Stimulated activated CD8-positive, alpha-beta memory T cell treated with anti-CD3 and anti-CD28 coated beads, Interleukin-12 subunit alpha, Interleukin-12 subunit beta, amount 100 ng/mL, for 4 hours (primary cell): ENCODE measurements at places on chromosomes 13 and 19.

DNA sequence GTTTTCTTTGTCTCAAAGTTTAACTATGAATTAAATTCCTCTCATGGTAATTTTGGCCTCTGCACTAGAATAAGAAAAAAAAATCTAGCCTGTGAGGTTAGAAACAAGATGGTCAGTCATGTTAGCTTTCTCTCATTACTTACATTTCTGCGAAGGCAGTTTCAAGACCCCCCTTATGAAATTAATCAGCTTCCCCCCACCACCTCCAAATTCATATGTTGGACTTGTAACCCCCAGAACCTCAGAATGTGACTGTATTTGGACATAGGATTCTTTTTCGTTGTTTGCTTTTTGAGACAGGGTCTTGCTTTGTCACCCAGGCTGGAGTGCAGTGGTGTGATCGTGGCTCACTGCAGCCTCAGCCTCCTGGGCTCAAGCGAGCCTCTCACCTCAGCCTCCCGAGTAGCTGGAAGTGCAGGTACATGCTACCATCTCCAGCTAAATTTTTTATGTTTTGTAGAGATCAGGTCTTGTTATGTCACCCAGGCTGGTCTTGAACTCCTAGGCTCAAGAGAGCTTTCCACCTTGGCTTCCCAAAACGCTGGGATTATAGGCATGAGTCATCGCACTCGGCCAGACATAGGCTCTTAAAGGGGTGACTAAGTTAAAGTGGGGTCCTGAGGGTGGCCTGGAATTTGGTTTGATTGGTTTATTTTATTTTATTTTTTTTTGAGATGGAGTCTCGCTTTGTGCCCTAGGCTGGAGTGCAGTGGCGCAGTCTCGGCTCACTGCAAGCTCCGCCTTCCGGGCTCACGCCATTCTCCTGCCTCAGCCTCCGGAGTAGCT, 1.4 kb downstream of the PLA2G4C start:
- DNase-seq = no peak

GRCh38 chr13:109859898-109860297, 73.5 kb upstream of the IRS2 start:
- no peak for DNase-seq

DNA sequence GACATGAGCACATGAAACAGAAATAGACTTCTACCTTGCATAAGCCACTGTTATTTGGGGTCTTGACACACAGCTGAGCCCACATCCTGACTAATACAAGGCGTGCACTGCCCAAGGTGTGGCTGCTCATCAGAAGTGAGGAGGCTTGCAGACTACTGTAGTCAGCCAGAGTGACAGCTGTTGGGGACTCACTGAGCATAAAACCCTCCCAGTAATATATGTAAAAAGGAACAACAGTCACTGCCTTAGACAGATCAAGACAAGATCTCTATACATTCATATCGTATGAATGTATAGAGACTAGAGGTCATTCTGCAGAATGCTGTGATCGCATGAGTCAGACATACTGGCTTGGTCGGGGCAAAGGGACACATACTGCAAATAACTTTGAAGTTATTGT, 4.1 kb upstream of the C1QTNF9B start:
- no peak for DNase-seq

- DNase-seq = no peak
These were observed 18.7 kb downstream of the CAPS start for GRCh38 chr19:5932609-5933262.

GRCh38 chr19:7861619-7862412, 12.4 kb downstream of the PRR36 start:
- no peak for DNase-seq

DNA sequence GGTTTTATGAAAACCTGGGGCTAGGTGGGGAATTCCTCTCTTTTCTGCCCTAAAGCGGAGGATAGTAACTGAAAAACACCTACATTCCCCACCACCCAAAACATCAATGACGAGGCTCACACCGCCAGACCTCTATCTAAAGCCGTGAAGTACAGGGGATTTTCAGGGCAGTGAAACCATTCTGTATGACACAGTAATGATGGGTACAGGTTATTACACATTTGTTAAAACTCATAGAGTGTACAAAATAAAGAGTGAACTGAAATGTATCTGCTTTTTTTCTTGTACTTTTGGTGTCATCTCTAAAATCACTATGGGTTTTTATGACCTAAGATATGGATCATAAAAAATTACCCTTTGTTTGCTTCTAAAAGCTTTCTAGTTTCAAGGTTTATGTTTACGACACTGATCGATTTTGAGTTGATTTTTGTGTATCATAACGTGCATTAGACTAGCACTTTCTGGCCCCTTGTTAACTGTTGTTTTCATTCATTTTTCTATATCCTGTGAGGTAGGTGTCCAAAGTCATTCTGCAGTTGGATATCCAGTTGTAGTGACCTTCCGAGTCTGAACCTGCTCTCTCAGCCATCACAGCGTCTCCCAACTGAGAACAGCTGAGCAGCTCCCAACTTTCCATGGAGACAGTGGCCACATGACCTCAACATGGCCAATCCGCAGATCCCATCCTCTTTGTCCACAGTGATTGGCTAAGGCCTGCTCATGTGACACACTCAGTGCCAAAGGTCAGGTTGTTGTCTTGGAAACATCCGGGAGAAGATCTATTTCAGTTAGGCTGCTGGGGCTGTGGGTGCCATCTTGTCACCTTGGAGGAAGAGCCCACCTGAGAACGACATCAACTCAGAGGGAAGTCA, 10.3 kb downstream of the MBD3L2B start:
- no peak for DNase-seq

DNA sequence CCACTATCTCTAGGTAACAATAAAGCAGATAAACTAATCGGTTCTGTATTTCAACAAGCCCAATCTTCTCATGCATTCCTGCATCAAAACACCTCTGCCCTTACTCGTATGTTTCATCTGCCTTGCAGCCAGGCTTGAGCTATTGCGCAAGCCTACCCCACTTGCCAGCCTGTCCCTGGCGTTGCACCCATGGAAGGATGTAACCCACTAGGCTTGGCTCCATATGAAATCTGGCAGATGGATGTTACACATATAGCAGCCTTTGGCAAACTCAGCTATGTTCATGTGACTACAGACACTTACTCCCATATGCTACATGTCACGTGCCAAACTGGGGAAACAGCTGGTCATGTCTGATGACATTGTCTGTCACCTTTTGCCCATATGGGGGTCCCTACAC, 11.9 kb upstream of the ZNF549 start:
- DNase-seq = no peak

GRCh38 chr19:35569281-35569781, 5.9 kb upstream of the ATP4A start:
- DNase-seq = no peak

GRCh38 chr19:934197-934840, 8.5 kb downstream of the ARID3A start:
- no peak for DNase-seq

GRCh38 chr19:37845932-37846331, 60.5 kb downstream of the WDR87 start:
- DNase-seq = no peak

GRCh38 chr13:73467125-73467524, 408.3 kb downstream of the KLF5 start:
- no peak for DNase-seq

- DNase-seq = no peak
These were observed 21.2 kb downstream of the DEDD2 start for GRCh38 chr19:42196011-42197001.

DNA sequence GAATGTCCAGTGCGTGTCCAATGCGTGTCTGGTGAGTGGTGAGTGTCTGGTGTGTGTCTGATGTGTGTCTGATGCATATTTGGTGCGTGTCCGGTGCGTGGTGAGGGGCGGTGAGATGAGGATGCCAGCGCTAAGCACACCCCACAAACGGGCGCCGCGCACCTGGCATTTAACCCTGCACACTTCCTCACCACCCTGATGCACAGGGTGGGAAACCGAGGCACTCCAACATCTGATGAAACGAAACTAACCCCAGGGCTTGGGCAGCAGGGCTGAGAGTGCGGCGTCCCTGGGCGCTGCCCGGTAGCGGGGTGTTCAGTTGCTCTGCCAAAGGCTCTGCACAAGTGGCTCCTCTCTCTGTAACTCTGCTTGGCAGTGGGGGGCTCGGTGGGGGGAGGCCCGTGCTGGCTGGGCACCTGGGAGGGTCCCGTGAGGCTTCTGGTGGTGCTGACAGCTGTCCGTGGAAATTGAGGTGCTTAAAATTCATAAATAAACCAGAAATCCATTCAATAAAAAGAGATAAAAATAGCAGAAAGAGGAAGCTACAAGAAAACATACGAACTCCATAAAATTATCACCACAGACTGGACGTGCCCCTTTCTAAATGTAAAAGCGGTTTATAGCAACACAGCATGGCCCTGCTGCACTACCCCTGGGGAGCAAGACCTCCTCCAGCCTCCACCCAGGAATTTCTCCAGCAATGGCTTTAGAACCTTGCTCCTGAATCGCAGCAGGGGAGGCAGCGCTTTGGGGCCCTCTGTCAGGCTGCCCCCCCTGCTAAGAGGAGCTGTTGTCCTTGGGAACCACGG, 76.0 kb downstream of the RASA3 start:
- no peak for DNase-seq

DNA sequence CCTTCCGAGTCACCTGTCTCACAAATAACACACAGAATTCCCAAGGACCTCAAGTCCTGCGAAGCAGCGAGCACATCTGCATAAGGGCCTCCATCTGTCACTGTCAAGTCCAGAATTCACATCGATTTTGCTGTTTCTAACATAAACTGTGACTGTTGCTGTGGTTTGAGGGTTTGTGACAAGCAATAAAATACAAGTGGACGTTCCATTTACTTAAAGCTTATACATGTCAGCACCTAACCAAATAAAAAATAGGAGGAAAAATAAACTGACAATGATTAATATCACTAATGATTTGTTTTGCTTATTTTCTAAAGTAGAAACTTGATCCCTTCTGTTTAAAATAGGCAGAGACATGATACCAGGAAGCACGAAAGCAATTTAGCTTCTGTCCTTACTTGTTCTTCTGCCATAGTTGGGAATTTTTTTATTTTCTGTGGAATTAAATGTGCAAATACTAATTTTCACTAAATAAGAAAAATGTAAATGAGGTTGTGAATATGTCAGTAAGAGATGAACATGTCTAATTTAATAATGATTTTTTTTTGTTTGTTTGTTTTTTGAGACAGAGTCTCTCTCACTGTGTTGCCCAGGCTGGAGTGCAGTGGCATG, 279.1 kb downstream of the FGF9 start:
- DNase-seq = no peak

GRCh38 chr13:87344176-87344575, 327.0 kb upstream of the SLITRK5 start:
- DNase-seq = no peak

DNA sequence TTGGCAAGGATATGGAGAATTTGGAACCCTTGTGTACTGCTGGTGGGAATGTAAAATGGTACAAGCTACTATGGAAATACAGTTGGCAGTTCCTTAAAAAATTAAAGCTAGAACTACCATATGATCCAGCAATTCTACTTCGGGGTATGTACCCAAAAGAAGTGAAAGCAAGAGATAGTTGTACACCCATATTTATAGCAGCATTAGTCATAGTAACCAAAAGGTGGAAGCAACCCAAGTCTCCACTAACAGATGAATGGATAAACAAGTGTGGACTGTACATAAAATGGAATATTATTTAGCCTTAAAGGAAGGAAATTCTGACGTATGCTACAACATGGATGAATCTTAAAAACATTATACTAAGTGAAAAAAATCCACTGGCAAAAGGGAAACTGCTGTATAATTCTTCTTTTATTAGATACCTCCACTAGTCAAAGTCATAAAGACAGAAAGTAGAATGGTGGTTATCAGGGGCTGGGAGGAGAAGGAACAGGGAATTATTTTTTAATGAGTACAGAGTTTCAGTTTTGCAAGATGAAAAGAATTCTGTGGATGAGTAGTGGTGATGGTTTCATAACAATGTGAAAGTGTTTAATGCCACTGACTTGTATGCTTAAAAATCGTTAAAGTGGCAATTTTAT, 141.6 kb downstream of the RXFP2 start:
- no peak for DNase-seq

DNA sequence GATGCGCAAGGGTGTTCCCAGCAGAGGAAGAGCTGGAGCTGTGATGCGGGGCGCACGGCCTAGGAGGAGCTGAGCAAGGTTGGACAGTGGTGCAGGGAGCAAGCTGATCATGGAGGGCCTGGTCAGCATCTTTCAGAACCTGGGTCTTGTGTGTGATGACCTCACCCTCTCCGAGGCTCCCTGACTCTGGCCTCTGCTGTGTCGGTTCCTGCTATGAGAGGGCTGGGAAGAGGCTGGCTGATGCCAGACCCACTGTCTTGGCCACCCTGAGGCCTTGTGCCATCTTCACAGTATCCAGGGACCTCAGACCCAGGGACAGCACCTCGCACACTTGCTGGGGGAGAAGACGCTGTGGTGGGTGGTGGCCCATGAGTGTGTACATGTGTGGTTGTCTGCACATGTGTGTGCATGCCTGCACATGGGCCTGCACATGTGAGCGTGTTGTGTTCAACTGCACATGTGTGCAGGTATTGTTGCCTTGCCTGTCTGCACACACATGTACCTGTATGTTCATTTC, 16.5 kb upstream of the C13orf46 start:
- no peak for DNase-seq

- no peak for DNase-seq
These were observed 31.1 kb downstream of the RDH8 start for GRCh38 chr19:10044390-10044789.

DNA sequence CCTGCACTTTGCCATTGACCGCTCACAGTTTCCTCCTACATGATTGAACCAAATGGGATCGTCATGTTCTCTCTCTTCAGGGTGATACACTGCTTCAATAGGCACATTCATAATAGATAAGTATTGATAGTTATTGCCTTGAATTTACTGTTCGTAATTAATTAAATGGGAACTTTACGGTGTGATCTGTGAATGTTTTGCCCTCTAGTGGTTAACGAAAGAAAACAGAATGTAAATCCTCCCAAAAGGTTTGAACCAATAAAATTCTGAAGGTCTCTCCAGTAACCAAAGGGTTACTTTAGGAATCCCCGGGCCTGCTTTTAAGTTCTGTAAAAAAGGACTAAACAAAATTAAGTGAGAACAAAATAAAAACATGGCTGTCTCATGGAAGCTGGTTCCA, 389.3 kb downstream of the DACH1 start:
- no peak for DNase-seq

GRCh38 chr19:54873990-54874389, at the start of gene FCAR:
FCAR (plus strand) TSS chr19:54874235; CDS start chr19:54874290, 55 bp downstream.
- DNase-seq = no peak

DNA sequence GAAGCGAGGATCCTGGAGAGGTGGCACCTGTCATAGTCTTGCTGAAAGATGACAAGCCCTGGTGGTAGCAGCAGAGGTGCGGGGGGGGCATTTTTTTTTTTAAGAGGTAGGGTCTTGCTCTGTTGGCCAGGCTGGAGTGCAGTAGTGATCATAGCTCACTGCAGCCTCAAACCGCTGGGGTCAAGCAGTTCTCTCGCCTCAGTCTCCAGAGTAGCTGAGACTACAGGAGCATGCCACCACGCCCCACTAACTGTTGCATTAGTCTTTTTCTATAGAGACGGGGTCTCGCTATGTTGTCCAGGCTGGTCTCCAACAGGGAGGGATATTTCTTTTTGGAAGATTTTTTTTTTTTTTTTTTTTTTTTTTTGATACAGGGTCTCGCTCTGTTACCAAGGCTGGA, 3.3 kb downstream of the BAX start:
- no peak for DNase-seq

- DNase-seq = no peak
These were observed 437.6 kb upstream of the KLF12 start for GRCh38 chr13:74571811-74572210.

GRCh38 chr13:91141543-91142061, 205.9 kb upstream of the MIR17HG start:
- no peak for DNase-seq

GRCh38 chr13:32616883-32617511, 30.7 kb downstream of the PDS5B start:
- no peak for DNase-seq
